MV-4-11 (cell line): ENCODE measurements at places on chromosomes 4 and X.

DNA sequence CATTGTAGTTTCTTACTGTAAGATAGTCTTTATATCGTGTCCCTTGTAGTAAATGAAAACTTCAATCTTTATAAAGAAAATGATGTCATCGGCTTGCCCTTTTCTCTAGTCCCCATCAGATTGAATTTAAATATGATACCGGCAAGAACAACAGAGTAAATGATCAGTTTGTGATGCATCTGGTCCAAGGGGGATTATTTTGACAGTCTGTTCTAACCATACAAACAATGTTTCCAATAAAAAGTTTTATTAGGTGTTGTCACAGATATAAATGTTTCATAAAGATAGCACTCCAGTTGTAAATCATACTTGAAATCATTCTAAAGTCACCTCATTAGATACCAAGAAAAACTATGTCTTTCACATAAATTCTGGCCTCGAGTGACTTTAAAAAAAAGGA, 72.3 kb downstream of the SLC9A6 start:
- DNase-seq: no peak

GRCh38 chr4:83248486-83248885, 36.1 kb downstream of the COQ2 start:
- no peak for DNase-seq

- no peak for DNase-seq
Measured at GRCh38 chrX:97399400-97399799, 515.7 kb downstream of the RPA4 start.

DNA sequence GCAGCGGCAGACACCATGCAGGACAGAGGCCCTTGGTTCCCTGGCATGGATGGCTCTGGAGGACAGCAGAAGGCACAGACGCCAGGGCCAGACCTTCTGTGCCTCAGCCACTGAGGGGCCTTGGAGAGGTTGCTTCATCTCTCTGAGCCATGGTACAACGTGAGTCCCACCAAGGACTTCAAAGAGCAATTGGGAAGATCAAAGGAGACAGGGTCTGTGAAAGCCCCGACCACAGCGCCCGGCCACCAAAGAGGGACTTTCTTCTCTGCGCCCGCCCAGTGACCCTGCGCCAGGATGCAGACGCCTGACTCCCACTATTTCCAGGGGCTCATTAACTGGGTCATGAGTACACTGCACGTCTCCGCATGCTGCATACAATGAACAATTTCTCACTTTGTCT, 174.0 kb downstream of the AFAP1 start:
- DNase-seq: no peak

GRCh38 chrX:110600745-110601310, 194.8 kb downstream of the CHRDL1 start:
- no peak for DNase-seq

GRCh38 chrX:23483396-23483795, 148.7 kb downstream of the PTCHD1 start:
- no peak for DNase-seq

- no peak for DNase-seq
Measured at GRCh38 chr4:151600432-151600831, 160.4 kb downstream of the GATB start.

DNA sequence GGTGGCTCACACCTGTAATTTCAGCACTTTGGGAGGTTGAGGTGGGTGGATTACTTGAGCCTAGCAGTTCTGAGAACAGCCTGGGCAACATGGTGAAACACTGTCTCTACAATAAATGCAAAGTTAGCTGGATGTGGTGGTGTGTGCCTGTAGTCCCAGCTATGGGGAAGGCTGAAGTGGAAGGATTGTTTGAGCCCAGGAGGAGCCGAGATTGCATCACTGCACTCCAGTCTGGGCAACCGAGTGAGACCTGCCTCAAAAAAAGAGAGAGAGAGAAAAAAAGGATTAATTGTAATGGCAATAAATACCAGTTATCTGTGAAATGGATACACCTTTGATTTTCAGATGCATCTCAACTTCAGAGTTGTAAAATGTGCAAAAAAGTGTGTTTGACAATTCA, 58.8 kb downstream of the SPRY1 start:
- no peak for DNase-seq

DNA sequence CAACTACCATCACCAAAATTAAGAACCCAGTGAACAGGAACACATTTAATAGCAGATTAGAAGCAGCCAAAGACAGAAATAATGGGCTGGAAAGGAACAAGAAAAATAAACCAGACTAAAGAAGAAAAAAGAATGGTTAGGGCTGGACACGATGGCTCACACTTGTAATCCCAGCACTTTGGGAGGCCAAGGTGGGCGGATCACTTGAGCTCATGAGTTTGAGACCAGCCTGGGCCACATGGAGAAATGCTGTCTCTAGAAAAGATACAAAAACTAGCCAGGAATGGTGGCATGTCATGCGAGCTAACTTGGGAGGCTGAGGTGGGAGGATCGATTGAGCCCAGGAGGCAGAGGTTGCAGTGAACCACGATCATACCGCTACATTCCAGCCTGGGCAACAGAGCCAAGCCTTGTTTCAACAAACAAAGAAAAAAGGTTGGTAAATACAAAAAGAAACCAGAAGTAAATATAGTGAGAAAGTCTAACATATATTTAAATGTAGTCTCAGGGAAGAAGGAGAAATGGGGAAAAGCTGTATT, 102.0 kb downstream of the AFAP1 start:
- no peak for DNase-seq

DNA sequence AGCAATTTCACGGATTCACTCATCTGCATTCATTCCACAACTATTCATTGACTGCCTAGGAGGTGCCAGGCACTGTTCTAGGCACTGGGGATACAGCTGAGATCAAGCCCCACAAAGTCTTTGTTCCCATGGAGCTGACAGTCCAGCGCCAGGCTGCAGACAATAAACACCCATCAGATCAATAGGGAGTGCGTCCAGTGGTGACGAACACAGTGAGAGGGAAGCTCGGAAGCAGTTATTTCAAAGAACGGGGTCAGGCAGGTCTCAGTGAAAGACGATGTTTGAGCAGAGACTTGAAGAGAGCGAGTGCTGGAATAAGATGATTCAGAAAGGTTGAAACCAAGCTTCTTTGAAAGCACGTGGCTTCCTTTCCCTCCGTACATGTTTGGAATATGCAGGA, 167.2 kb downstream of the EVC2 start:
- DNase-seq: no peak

GRCh38 chr4:8860096-8860891, 11.3 kb downstream of the HMX1 start:
- no peak for DNase-seq

GRCh38 chr4:180169966-180170365, 2073.2 kb upstream of the TENM3 start:
- DNase-seq: no peak

DNA sequence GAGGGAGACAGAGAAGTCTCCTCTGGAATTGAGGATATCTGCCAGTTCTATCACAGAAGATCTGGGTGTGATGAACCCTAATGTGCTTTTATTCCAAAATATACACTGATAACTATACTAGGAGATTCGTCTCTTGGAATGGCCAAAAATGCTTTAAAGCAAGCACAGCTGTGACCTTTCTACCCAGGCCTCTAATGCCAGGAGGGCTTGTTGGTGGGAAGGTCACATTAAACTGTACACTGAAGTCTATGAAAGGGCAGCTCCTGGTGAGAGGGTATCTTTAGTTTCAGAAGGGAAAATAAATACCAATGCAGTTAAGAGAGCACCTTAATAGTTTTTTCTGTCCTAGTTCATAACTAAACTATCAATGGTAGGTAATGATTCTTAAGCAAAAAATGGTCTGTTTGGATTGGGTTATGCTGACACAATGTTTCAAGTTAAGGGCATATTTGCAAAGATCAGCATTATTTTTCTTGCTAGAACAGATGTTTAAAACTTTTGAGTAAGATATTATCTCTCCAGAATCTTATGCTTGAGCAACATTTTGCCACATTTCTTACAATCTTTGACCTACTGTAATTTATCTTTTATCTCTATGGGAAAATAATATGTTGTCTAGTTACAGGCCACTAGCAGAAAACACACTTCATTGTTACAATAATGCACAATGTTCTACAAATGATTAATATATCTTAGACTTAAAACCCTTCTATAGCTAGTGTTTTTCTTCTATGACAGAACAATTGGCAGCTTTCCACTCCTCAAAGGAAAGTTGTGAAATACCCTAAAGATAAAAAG, 59.6 kb downstream of the SEC24D start:
- peak; percentile 14 for DNase-seq

GRCh38 chrX:122584981-122585380, 599.1 kb upstream of the GRIA3 start:
- no peak for DNase-seq

GRCh38 chrX:3450881-3451570, 104.6 kb upstream of the MXRA5 start:
- no peak for DNase-seq

GRCh38 chr4:74323663-74324062, 15.4 kb downstream of the EPGN start:
- DNase-seq: no peak

- DNase-seq: no peak
Measured at GRCh38 chr4:39102297-39102696, 40.3 kb downstream of the KLHL5 start.

- DNase-seq: peak; percentile 92
Measured at GRCh38 chrX:44080083-44080482, 106.9 kb upstream of the NDP start.

- DNase-seq: no peak
Measured at GRCh38 chrX:133527415-133527814, 112.1 kb upstream of the GPC4 start.

- DNase-seq: peak; percentile 25
Measured at GRCh38 chr4:42371305-42372252, 25.7 kb upstream of the SHISA3 start.

GRCh38 chr4:80029364-80029763, 43.7 kb downstream of the ANTXR2 start:
- DNase-seq: no peak

DNA sequence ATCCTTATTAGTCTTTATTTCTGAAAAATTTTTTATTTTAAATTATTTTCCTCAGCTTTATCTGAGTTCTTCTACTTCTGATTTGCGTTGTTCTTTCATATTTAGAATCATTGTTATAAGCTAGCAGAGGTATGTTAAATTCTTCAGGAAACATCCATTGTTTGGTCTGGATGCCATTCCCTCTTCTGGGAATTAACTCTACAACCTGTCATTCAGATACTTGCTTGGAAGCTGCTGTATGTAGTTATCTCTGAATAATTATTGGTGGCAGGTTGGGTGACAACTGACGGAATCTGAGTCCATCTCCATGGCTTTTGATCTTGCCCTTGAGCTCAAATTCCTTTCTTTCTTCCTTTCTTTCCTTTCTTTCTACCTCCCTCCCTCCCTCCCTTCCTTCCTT, 61.9 kb downstream of the DDIT4L start:
- DNase-seq: no peak

DNA sequence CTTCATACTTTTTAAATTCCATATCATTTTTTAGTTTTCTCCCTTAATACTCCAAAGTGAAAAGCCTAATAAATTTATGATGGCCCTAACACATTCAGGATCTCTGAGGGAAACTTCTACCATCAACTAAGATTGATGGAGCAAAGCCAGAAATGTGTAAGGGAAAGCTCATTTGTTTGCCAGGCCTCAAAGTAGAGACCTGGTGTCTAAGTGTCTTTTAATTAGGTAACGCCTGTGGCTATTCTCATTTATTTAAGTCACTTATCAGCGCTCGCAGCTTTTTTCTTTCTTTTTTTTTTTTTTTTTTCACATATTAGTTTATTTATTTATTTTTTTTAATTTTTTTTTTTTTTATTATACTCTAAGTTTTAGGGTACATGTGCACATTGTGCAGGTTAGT, 242.4 kb downstream of the TMA16 start:
- no peak for DNase-seq

DNA sequence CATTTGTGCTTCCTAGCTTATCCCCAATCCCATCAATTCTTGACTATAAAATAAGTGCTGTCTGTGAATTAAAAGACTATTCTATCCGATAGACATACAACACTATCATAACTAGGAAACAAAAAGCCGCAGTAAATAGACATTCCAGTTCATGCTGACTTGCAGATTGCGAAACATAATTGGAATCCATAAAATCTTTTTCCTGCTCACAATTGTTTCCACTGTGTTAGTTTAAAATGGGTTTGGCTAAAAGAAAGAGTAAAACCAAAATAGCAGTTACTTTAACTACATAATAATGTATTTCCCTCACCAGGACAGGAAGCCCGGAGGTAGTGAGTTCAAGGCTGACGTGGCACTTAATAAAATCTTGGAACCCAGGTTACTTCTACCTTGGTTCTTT, 17.2 kb downstream of the SMIM31 start:
- DNase-seq: no peak

- DNase-seq: no peak
Measured at GRCh38 chrX:134572816-134573682, 85.2 kb downstream of the PLAC1 start.

DNA sequence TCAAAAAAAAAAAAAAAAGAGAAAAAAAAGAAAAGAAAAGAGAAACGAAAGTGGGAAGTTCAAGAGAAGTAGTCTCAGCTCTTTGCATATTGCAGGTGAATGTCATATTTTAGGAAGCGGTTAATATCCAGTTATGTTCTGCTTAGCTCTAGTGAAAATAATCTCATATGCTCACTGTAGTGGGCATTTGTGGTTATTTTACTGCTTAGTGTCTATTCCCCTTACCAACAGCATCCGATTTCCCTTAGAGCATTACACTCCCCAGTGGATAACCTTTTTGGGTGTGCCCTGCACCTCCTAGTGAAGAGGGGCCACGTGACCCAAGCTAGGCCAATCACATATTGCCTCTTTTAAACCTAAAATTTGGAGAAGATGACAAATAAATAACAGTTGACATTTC, 111.2 kb upstream of the ZNF827 start:
- peak; percentile 89 for DNase-seq

DNA sequence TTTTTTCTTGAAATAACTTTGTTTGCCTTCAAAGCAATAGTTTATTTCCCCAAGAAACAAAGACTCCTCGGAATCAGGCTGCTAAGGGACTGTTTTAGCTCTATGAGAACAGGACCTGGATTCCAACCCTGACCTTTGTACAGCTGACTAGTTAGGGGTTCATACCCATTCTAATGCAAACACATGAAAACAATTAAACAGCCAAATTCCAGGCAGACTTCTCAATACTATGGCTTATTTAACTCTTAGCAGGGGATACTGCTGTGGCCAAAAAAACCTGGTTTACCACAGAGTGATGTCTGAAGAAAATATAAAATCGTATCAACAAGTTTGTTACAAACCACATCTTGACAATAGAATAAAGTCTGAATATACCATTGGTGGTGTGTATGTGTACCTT, 129.6 kb upstream of the INTU start:
- DNase-seq: no peak
